ENCODE measurements at places on chromosomes 1 and 21.

DNA sequence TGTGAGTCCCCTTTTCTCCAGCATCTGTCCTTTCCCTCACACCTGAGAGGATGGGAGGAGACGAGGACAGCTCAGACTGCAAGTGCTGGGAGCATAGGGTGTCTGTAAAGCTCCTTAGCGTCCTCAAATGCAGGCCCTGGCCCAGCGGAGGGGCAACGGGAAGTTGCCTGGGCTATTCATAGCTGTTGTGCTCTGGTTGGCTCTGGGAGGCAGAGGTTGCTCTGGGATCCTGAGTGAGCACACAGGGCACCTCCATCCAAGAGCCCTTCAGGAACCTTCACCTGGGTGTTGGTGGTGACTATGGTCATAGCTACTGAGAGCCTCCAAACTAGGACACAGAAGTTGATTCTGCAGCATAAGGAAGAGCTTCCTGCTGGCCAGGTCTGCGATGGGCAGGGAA lies 2.6 kb downstream of the PADI1 start:
- no peak for DNase-seq

DNA sequence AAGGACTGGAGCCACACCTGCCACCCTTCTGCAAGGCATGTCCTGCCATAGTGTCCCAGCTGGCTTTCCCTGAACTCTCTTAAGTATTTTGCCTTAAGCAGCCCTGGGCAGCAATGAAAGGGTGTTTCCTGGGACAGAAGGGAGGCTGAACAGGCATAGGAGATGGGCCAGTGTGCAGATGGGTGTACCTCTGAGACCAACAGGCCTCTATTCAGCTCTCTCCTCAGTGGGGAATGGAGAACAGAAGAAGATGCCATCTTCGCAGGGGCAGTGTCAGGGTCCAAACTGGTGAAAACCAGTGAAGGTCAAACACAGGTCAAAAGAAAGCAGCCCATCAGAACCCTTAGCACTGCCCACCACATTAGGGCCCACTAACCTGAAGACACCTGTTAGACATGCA lies 53.2 kb downstream of the FAM78B start:
- no peak for DNase-seq

- no peak for DNase-seq
Measured at GRCh38 chr1:84712276-84712874, 22.1 kb upstream of the SSX2IP start.

- DNase-seq: peak; percentile 42
Measured at GRCh38 chr1:39105061-39105840, 79.1 kb downstream of the NDUFS5 start.

DNA sequence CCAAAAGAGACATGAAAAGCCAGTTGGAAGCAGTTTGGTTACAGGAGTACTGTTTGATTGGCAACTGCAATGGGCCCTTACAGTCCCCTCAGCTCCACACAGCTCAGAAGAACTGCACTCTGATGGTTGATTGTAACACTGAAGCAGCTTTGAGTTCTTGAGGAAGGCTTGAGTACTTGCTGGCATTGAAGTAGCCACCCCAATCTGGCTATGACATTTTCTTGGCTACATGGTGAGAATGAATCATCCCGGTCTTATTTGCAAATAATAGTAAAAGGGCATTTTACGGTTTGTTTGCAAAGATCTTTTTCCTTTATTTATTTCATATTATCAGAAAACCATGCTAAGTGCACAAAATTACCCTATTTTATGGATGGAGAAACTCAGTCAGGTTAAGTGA lies 159.7 kb upstream of the BEND5 start:
- DNase-seq: no peak

- no peak for DNase-seq
Measured at GRCh38 chr1:245298781-245299180, 144.0 kb downstream of the KIF26B start.

DNA sequence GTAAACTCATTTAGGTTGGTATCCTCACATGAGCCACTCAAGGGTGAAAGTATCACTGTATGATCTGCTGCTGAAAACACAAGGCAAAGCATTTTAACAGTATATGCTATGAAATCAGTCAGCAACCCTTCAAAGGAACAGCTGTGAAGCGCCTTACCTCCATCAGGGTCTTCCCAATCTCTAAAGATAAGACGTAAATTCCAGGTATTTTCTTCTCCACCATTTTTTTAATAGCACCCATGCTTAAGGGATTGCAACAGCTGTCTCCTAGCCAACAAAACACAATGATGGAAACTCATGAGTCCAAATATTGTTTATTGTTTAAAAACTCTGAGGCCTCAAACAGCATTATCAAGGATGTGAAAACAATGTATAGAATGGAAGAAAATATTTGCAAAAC lies 4.8 kb downstream of the PPT1 start:
- DNase-seq: no peak

DNA sequence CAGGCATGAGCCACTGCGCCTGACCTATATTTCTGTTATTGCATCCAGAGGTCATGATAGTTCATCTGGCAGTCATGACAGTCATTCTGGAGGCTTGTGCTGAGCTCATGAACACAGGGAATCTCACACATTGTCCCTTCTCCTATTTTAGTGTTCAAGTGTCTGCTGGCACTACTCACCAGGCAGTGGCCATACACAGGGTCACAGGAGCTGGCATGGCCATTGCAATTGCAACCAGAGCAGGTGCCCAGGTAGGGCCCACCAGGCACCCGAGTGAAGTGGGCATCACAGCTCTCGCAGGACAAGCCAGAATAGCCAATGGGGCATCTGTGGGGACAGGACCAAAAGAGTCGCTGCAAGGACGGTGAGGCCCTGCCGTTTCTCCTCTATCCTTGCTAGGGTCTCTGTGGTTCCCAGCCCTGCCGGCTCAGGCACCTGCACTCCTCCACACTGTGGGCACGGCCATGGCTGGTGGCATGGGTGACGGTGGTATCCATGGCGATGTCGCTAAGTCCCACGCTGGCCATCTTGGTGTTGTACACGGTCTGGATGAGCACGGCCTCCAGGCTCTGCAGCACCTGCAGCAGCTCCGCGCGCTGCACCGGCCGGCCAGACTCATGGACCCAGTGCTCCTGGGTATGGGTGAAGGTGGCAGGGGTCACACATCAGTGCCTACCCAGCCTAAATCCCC lies 57.0 kb downstream of the HSPG2 start:
- no peak for DNase-seq

- no peak for DNase-seq
Measured at GRCh38 chr1:110285316-110285715, 53.9 kb upstream of the RBM15 start.

DNA sequence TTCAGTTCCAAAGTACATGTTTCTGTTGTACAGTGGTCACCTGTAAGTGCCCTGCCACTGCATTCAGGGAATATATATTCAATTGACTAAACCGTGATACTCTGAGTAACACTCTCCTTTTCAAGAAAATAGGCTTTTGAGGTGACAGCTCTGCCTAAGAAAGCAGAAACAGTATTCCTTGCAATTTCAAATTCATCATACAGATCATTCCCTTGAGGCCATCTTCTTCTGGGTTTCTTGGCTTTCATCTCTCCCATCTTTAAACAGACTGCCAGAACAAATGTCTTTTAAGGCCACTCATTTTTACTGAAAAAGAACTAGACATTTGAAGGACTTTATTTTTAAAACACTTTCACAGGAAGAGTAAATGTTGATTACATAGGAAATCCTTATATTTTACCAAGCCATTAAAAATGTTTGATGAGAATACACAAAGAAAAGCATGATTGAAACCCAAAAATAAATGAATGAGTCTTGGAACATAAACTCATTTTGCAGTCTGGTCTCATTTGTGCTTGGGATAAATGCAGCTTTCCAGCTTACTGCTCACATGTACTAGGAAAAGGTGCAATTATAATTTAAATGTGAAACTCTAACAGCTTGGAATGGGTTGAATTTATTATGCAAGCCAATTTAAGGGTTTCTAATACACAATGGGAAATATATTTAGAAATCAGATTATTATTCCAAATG lies 34.7 kb downstream of the PLPPR5 start:
- DNase-seq: no peak

- DNase-seq: no peak
Measured at GRCh38 chr21:29677326-29677725, 262.5 kb downstream of the GRIK1 start.

GRCh38 chr1:200381256-200381984 lies 28.4 kb downstream of the ZNF281 start:
- DNase-seq: no peak

DNA sequence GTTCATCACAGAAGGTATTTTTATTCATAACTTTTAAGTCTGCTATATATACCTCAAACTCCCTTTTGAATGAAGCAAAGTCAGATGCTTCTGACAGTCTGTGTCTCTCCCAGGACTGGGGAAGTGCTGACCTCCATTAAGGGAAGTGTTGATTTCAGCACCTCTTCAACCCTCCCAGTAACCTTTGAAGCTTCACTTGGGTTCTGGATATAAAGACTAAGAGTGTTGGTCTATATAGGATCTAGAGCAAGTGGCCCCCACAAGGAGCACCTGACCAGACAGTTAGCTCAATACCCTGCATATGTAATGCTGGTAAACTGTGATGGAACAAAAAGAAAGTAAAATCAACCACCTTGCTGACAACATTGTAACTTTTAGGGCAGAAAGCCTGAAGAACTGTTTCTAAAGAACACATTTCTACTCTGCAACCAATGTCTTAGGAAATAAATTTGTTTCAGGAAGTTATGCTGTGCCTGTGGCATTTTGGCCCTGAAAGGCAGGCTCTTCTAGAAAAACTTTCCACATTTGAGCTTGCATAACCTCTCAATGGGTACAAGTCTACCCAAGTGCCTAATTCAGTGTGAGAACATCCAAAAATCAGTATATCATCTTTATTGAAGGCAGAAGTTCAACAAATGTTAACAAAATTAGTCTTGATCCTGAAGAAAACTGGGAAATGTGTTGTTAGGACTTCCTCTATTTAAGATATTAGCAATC lies 865 bp upstream of the PTPN22 start:
- DNase-seq: no peak

DNA sequence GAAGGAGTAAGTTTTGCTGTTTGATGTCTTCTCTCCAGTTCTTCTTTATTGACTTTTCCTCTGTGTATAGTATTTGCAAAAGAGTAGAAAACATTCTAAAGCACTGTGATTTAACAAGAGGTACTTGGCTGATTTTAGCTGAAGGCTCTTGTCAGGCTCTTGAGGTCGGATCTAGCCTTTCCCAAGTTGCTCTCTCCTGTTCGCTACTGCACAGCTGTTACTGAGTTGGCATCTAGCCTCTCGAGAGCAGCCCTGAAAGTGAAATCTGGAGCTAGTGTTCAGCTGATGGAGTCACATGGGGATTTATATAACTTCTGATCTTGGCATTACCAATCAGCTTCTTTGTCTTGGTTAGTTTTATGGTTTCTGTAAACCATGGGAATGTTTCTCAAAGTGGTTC lies 193.1 kb downstream of the RYR2 start:
- DNase-seq: no peak

DNA sequence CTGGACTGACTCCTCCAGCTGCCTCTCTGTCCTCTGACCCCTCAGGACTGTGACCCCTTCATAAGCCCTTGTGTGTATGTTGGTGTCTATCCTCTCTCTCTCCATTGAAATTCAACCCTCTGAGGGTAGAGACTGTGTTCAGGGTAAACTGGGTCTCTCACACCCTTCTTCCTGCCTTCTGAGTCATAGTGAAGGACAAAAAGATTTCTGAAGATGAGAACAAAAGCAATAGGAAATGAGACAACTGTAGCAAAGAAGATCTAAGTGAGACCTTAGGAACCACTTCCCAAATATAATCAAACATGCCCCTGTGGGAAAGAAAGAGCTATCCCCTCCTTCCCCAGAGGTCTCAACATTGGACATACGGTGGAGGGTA lies 16.9 kb downstream of the NUAK2 start:
- DNase-seq: no peak

- DNase-seq: no peak
Measured at GRCh38 chr1:182304218-182304617, 87.4 kb downstream of the GLUL start.

- DNase-seq: no peak
Measured at GRCh38 chr1:35707601-35708440, 10.9 kb downstream of the C1orf216 start.

DNA sequence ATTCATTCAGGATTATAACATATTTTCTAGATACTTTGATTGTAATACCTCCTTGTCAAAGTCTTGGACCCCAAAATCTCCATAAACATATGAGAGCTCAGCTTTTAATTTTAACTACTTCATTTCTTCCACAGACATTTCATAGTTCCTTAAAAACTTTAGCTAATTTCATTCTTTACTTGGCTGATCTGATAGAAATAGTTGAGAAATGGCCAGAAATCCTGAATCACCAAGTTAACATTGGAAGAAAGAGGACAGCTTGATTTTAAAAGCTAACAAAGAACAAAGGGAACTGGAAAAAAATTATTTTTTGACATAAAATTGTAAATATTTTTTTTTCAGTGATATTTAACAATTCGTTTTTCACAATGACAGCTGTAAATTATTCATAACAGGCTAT lies 216.5 kb downstream of the NTNG1 start:
- DNase-seq: no peak

GRCh38 chr1:92118826-92119225 lies 38.7 kb downstream of the BTBD8 start:
- DNase-seq: no peak

- no peak for DNase-seq
Measured at GRCh38 chr1:14970115-14970798, 183.3 kb upstream of the TMEM51 start.

GRCh38 chr1:154866257-154867063 lies 3.6 kb downstream of the KCNN3 start:
- no peak for DNase-seq

- no peak for DNase-seq
Measured at GRCh38 chr1:160219062-160219929, 14.1 kb downstream of the PEA15 start.

- no peak for DNase-seq
Measured at GRCh38 chr1:55444667-55445066, 229.5 kb upstream of the USP24 start.

DNA sequence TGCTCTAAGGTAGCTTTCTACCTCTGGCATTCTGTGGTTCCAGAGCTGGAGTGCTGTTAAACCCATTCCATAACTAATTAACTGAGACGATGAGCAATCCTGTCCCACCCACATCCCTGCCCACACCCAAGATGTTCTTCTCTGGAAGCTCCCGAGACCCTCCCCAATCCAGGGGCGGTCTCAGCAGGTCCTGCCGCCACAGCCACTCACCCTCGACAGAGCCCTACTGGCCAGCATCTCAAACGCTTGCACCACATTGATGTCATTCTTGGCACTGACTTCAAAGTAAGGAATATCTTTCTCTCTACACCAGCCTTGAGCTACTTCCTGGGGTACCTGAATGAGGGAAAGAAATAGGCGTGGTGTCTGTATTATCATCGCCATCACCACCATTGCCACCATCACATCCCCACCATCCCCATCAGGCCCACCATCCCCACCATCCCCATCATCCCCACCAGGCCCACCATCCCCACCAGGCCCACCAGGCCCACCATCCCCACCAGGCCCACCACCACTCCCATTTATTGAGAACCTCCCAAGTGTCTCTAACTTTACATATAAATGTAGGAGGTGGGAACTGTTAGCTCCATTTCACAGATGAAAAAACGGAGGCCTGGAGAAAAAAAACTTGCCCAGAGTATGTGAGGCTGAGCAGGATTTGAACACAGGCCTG lies 17.7 kb downstream of the RAB7B start:
- no peak for DNase-seq

DNA sequence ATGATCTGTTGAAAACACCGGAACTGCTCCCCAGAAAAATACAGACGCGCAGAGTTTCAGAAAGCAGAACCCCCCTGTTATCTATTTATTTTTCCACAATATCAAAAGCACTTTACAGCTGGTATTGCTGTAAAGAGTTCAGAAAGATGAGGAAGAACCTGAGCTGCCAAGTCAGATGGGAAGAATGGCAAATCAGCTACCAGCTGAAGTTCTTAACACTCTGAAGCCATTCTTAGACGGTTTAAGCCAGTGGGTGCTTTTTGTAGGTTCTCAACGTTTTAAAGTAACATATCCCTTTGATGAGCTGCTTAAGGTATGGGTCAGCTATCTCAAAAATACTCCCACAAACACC lies 714 bp upstream of the AKIRIN1 start:
- no peak for DNase-seq
